ENCODE measurements at places on chromosomes 3 and 15.

DNA sequence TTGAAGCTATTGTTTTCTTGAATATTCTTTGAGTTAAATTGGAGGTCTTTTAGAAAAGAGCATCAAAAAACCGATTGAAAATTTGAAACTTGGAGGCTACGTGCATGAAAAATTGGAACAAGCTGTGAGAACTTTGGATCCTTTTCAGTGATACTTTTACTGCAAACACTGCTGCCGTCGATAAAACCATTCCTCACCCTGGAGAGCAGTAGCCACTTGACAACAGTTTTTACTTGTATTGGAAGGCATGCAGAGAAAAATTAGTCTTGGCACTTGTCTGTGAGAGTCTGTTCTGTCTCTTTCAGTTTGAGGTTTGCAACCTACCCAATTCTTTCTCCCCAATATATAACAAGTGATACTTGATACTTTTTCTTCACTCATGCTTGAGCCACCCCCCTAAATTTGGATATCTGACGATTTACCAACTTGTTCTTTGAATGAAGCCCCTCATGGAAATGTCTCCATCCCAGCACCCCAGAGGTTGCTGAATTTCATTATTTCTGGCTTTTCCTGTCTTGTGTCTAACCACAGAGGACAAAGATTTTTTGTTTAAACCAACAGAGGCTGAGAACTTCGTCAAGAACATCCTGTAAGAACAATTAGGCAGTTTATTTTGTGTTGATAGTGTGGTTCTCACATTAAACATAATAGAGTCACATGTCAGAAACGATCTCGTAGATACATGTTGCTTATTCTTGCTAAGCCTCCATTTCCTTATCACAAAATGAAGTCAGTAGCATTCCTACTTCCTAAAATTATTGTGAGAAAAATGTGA lies 307.3 kb upstream of the PLSCR5 start:
- DNase-seq = no peak

DNA sequence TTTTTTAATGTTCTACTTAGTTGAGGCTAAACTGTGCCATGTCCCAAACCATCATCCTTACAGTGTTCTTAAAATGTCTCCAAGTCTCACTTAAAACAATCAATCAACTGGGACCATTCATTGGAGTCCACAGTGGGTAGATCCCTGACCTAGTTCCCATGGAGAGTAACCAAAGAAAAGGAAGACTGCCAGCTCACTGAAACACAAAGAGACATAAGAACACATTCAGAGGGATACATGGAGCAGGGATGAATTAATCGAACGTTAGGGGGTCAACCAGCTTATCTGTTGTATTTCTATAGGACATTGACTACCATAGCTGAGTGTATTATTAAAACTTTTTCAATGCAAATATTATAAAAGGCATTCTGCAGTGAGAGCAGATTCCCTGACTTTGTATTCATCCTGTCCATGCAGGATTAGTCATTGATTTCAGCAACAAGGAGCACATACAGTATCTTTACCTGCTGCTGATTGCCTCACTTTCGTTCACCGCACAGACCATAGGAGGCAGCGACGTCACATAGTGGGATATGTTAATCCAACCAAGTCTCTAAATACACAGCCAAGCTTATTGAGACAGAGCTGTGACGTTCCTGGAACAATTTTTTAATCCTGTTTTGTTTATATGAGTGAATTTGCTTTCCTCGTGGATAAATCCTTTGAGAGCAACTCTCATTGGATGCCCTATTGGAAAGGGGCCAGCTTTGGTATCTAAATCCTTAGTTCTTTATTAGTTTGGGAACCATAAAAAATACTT lies 364.9 kb upstream of the RBMS3 start:
- no peak for DNase-seq

DNA sequence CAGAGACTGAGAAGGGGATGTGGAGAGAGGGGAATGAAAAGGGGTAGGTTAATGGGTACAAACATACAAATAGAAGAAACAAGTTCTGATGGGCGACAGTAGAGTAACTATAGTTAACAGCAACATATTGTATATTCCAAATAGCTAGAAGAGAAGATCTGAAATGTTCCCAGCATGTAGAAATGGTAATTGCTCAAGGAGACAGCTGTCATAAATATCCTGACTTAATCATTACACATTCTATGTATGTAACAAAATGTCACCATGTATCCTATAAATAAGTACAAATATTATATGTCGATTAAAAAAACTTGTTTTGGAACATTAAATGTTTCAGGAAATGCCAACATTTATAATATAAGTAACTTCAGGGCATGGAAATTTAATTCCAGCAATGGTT lies 23.3 kb downstream of the FMN1 start:
- DNase-seq = no peak

GRCh38 chr3:85592256-85592655 lies 633.5 kb downstream of the CADM2 start:
- DNase-seq = no peak

- DNase-seq = no peak
Measured at GRCh38 chr15:57502116-57502515, 89.6 kb upstream of the MYZAP start.

- no peak for DNase-seq
Measured at GRCh38 chr15:72411544-72411943, 13.4 kb downstream of the TMEM202 start.

DNA sequence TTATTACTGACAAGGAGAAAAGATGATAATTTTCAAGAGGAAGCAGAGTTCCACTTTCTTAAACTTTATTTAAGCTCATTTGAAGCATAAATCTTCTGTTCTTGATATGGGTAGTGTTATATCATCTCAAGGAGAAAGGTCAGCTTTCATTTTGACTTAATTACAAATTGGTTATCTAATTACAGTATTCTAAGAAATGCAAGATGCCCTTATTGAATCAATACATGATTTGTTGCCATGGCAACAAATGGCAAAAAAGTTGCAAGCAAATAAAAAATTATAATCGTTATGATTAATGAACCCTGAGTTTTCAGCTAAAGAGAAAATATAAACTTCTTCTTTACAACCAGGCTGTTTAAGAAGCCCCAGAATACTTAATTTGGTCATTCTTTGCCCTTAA lies 622.7 kb downstream of the RBMS3 start:
- no peak for DNase-seq

GRCh38 chr3:12810013-12810780 lies 13.7 kb downstream of the CAND2 start:
- DNase-seq = peak; percentile 85

GRCh38 chr3:49519916-49520385 lies 34.3 kb upstream of the BSN start:
- DNase-seq = no peak

DNA sequence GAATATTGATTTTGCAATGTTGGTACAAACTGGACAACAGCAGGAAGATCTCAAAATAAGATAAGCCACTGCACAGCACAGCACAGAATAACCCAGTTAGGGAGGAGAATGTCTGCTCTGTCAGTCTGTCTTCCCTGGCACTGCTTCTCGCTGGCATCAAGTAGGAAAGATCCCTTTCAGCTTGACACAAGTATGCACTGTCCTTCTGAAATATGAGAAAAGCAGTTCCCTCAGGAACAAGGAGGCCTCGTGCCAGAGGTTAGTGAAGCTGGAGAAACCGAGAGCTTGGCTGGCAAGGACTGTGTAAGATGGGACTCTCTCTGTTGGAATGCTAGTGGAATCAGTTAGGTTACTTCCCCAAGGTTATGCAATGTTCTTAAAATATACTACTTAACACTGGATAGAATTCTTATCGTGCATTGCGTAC lies 59.1 kb downstream of the FMN1 start:
- DNase-seq = no peak

- DNase-seq = peak; percentile 71
Measured at GRCh38 chr15:99249270-99249841, at the start of gene TTC23. TTC23 (minus strand) TSS chr15:99249581; CDS start chr15:99228712, 20,869 bp downstream.

- no peak for DNase-seq
Measured at GRCh38 chr3:35137612-35138011, 501.7 kb upstream of the ARPP21 start.

- peak; percentile 94 for DNase-seq
Measured at GRCh38 chr3:44338010-44338827, at the start of gene TCAIM. TCAIM (plus strand) TSS chr3:44338766; CDS start chr3:44354783, 16,017 bp downstream.

- peak; percentile 39 for DNase-seq
Measured at GRCh38 chr3:112811131-112811884, 35.4 kb downstream of the CD200R1L start.

GRCh38 chr3:138398791-138399575 lies 35.4 kb upstream of the ESYT3 start:
- DNase-seq = no peak

DNA sequence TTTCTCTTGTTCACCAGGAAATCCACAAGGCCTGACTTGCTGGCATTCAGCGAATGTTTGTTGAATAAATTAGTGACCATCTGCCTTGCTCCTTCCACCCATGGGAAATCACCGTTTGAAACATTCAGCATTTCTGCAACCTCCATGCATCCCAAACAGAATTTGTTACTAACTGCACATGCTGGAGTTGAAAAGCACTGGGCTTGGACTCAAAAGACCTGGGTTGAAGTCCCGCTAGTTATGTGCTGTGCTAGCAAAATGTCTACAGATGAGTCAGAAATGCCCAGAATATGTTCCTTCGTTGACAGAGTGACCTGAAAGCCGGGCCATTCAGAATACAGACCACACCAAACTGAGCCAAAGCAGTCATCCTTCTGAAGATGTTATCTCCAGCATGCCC lies 144.6 kb downstream of the ALDH1A2 start:
- no peak for DNase-seq

DNA sequence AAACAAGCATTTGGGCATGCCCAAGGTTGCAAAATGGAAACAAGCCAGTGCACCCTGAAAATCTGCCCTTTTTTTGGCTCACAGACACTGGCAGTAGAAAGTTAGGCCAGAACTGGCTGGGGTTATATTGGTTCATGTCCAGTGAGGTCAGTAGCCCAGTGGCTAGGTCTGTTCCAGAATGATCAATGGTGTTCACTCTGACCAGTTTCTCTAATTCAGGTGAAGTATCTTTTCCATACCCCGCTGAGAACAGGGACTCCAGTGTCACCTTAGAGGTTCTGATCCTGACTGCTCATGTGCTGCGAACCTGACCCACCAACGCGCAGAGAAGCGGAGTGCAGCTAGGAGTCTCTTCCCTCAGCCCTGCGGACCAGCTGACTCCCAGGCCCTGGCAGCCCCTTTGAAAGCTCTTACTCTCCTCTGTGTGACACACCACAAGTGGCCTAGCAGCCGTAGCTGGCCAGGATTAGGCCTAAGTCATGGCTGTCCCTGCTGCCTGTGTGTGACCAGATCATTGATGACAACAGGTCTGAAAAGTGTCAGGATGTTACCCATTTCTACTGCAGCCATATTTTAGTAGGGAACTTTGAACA lies 123.5 kb downstream of the GHSR start:
- DNase-seq = no peak

- DNase-seq = no peak
Measured at GRCh38 chr3:119035014-119035346, 334 bp upstream of the IGSF11 start.

GRCh38 chr15:43151688-43152087 lies 18.3 kb downstream of the TMEM62 start:
- DNase-seq = no peak

- DNase-seq = no peak
Measured at GRCh38 chr3:107548601-107549000, 25.8 kb downstream of the BBX start.

DNA sequence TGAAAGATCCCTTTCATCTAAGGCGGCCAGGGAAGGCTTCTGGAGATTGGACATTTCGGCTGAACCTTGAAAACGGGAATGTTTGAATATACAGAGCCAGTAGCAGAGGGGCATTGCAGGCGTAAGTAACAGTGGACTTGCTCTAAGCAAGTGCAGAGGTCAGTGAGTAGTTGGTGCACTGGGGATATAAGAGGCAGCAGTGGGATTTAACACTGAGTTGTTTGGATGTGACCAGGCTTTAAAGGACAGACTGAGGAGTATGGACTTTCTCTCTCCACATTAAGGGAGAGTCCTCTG lies 1.3 kb downstream of the ARNT2 start:
- DNase-seq = no peak

DNA sequence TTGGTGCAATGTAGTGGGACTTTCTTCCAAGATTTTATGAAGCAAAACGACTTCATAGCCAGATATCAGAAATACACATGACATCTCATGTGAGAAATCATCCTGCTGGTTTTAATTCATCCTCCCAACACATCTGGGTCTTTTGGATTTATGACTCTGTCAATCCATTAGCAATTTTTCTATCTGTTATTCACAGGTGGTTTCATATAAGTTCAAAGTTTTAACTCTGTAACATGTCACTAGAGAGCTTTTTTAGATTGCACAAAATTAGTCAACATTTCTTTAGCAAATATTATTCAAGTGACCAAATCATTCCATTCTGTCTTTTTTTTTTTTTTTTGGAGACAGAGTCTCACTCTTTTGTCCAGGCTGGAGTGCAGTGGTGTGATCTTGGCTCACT lies 30.4 kb downstream of the SQOR start:
- no peak for DNase-seq

DNA sequence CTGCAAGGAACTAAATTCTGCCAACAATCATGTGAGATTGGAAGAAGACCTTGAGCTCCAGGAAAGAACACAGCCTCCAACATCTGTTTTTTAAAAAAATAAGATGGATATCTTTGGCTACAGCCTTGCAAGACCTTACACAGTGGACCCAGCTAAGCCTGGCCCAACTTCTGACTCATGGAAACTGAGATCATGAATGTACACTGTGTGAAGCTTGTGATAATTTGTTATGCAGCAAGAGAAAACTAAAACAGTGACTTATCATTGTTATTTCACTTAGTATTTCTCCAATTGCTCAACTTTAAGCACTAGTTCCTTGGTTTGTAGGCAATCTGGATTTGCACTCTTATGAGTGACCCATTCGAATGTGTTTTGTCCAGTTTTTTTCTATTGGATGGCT lies 29.3 kb downstream of the SHQ1 start:
- DNase-seq = no peak

GRCh38 chr3:18579661-18580060 lies 154.5 kb upstream of the SATB1 start:
- no peak for DNase-seq

- no peak for DNase-seq
Measured at GRCh38 chr15:85766001-85766831, 28.5 kb downstream of the KLHL25 start.

GRCh38 chr15:83734487-83734886 lies 80.6 kb downstream of the ADAMTSL3 start:
- DNase-seq = no peak

DNA sequence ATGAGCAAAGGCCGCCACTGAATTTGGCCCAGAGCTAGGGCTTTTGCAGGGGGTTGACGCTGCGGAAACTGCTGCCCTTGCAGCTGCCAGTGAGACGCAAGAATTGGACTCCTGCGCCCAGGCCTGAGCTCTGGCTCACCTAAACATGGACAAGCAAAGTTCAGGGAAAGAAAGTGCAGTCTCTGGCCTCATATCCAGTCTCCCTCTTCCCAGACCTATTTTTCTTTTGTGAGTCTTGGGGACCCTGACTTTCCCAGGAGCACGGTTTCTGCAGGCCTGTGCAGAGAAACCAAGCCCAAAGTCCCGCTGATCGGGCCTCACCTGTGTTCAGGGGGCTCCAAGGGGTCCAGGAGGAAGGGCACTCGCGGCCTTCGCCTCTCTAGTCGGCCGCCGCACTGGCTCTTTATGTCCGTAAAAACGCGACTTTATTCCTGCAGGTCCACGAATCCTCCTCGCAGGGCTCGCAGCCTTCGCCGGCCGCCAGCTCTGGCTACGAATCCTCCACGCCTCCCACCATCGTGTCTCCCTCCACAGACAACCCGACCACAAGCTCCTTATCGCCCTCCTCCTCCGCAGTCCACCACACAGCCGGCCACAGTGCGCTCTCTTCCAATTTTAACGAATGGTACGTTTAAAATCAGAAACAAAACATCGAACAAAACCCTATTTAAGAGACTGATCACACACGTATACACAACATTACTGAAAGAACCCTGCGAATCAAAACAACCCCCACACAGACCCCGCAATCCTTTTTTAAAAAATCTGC lies 3.9 kb downstream of the ZIC1 start:
- no peak for DNase-seq
